GM04504 (cell line): ENCODE measurements at places on chromosomes 2 and 18.

DNA sequence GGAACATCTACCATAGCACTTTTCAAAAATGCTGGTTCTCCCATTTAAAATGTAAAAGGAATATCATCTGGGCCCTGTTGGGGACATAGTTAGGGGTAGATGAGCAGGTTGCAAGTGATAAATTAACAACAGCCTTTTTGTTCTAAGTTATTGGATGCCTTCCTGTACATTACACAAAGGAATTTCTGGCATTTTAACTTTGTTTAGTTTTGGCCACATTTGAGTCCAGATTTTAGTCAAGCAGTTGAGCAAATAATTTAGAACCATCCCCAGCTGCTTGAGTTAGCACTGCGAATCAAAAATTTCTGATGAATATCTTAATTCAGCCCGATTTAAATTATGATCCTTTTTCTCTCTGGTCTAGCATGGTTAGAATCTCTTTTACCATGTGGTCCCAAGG is 124.4 kb downstream of the TTC27 start:
- DNase-seq, result no peak

GRCh38 chr2:25867396-25868003 is 10.8 kb downstream of the ASXL2 start:
- no peak for DNase-seq

DNA sequence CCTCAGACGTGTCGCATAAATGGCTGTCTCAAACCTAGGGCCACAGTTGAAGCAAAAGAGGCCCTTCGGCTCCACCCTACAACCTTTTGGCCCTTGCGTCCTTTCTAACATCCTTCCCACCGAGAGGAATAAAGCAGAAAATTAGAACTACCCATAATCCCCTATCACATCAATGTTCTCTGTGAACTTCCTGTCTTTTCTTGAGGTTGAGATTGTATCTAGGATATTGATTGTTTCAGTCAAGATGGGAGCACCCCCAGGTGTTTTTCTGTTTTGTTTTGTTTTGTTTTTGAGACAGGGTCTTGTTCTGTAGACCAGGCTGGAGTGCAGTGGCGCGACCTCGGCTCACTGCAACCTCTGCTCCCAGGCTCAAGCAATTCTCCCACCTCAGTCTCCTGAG is 23.6 kb downstream of the INPP5D start:
- no peak for DNase-seq

DNA sequence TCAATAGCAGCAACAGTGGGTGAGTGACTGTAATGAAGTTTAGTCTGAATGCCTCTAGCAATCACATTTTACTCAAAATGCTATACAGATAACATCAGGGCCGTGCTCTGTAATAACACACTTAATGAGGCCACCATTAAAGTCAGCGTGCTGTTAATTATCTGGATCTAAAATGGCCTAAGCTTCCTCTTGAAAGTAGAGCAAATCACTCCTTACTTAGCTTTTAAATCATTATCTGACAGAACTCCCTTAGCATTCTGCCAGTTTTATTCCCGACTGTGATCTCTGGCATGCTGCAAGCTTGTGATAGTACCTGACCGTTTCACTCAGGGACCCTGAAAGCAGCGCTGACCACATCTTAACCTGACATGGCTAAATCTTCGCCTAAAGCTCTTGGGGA is 9.0 kb downstream of the RPS7 start:
- DNase-seq, result no peak

DNA sequence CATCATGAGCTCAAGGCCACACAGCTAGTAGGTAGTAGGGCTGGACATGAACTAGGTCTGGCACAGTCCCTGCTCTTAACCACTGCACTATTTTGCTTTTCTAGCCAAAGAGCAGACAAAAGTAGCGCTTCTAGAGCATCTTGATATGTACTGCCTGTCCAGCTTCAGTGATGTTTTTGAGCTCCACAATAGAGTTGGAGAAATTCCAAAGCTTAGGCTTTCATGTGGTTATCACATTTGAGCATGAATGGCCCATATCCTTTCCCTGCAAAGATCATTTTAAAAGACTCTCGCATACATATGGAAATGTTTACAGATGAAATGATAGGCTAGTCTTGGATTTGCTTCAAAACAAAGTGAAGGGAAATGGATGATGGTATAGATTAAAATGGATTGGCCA is 128.7 kb downstream of the MAP3K20 start:
- DNase-seq, result no peak

DNA sequence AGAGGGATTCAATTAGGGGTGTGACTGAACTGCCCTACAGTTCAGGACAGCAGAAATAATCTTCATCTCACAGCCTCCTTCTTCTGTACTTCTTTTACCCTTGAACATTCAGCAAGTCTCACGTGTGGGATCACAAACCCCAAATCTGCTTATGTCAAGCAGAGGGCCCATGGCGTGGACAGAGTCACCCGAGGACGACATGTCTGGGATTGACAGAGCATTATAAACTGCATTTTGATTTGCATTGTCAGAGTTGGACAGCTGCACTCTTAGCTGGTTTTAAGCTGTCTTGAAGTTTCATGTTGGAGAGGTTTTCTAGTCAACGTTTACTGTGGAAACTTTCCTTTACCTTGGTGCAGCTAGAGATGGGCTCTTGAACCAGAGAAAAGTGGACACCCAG is 26.4 kb downstream of the MGAT5 start:
- no peak for DNase-seq

- DNase-seq, result no peak
Measured at GRCh38 chr2:1676913-1677820, 67.1 kb downstream of the PXDN start.

DNA sequence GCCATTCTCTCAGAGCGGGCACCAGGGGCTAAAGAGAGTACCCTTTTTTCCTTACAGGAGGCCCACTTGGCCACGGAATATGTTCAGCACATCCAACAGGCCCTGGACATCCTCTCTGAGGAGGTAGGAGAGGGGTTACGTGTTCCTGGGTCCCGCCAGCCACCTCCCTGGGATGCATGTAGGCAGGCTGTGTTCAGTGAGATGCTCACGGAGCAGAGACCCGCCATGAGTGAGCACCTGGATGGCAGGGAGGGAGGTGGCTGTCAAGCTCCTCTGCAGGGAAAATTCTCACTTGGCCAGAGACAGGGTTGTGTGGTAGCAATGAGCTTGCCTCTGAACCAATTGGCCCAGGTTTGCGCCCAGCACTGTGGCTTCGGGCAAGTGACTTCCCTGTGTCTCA is 123.1 kb upstream of the PPP1CB start:
- no peak for DNase-seq

- no peak for DNase-seq
Measured at GRCh38 chr2:67479261-67479660, 82.1 kb downstream of the ETAA1 start.

- DNase-seq, result no peak
Measured at GRCh38 chr2:42601076-42601475, 32.6 kb downstream of the MTA3 start.

DNA sequence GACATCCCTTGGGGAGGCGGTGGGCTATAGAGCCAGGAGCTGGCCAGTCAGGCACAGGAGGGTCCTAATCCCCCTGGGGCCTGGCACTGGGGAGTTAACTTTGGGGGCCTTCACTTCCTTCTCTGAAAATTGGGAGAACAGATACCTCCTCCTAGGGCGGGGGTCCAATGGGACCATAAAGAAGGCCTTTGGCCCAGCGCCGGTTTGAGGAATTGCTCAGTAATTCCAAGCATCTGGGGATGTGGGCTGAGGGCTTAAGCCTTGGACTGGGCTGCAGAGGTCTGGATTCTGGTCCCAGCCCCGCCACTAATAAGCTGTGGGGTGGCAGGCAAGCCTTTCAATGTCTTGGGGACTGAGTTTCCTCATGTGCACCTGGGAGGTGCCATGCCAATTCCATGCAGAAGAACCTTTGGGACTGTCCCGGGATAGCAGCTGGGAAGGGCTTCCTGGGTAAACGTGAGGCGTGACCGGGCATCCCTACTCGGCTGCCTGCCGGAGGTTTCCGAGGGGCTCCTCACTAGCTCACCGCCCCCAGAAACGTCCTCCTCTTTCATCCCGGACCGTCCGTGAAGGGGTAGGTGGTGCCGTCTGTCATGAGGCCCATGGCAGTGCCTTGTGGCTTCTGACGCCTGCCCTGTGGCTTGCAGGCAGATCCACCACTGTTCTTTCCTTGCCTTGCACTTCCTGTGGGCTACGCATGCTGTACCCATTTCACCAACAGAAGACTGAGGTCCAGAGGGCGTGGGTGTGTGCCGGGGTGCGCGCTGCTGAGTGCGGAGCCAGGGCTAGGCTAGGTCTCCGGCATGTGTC is 67.4 kb upstream of the HPCAL1 start:
- DNase-seq, result no peak

DNA sequence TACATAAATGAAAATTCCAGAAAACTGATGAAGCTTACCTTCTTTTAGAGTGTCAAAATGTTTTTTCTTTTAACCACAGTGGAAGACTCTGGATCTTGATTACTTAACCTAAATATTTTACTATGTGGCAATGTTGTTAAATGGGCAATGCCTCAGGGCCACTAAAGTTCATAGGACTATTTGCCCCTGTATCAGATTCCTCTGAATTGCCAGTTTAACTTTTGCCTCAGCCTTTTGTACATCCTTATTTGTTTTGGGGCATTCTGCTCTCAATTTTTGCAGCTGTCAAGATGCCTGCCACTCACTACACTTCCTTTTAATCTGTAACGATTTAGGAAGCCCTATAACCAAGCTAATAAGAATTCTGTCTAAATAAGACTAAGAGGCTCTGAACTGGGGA is 31.7 kb upstream of the SERTAD2 start:
- DNase-seq, result no peak

GRCh38 chr2:212737392-212738172 is 199.0 kb upstream of the ERBB4 start:
- DNase-seq, result no peak
